ENCODE measurements at places on chromosomes 7 and 10.

GRCh38 chr10:113865901-113866300 lies 11.4 kb downstream of the NHLRC2 start:
- peak; percentile 5 for DNase-seq

DNA sequence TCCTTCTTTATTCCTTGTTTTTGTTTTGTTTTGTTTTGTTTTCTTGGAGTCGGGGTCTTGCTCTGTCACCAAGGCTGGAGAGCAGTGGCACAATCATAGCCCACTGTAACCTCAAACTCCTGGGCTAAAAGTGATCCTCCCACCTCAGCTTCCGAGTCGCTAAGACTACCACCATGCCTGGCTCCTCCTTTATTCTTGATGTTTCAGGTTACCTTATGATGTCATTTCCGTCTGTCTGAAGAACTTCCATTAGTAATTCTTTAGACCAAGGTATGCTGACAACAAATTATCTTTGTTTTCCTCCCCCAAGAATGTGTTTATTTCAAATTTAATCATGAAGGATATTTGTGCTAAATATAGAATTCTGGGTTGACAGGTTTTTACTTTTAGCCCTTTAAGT lies 18.1 kb upstream of the ATAD1 start:
- DNase-seq = no peak

GRCh38 chr10:117075064-117075463 lies 63.0 kb downstream of the VAX1 start:
- DNase-seq = no peak

GRCh38 chr10:8084799-8085198 lies 30.3 kb downstream of the GATA3 start:
- no peak for DNase-seq

DNA sequence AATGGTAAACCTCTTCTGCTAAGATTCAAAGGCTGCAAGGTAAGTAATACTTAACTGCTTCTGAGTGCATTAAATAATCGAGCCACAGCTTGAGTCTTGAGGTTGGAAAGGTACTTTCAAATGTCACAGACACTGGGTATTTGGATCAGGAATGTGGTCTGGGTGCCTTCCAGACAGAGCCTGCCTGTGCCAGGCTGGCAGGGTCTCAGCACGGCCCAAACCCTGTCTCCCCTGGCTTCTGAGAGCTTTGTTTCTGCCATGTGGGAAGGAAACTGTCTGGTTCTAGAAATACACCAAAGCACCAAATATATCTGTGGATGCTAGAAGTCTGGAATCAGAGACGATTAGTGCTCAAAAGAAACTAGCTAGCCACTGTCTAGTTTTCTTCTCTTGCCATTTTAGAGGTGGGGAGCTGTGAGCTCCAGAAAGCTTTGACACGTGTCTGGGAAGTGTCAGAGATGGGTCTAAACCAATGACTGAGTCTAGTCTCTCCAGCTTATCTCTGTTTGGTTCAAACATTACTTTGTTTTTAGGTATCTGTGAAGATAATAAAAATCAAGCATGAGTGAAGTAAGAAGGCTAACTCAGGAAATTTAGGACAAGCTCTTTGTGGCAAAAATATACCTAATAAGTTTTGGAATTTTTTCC lies 162.8 kb downstream of the CYP26A1 start:
- no peak for DNase-seq

GRCh38 chr7:36958111-36958733 lies 233.9 kb upstream of the AOAH start:
- no peak for DNase-seq

- no peak for DNase-seq
Observed at GRCh38 chr10:12179606-12180170, 16.0 kb downstream of the NUDT5 start.

GRCh38 chr7:138746073-138746472 lies 44.9 kb upstream of the SVOPL start:
- DNase-seq = no peak

DNA sequence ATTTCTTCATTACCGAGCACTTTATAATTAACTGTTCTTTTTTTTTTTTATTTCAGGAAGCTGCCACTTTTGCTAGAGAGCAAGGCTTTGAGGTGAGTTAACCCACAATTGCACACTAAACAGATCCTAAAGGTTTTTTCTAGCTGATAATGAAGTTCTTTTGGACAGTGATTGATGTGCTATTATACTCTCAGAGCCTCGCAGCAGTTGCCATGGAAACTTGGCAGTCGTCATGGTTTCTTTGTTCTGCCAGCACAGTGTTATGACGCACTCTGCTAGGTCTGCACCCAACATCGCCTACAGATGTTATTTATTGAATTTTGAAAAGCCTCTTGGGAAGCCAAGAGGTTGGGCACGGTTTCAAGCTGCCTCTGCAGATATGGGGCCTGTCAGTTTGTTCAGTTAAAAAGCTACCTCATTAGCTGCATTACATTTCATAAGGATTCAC lies 237.2 kb upstream of the KAT6B start:
- peak; percentile 97 for DNase-seq

GRCh38 chr10:15324611-15325010 lies 46.5 kb downstream of the FAM171A1 start:
- DNase-seq = no peak

GRCh38 chr7:55108401-55108800 lies 89.6 kb downstream of the EGFR start:
- no peak for DNase-seq

- DNase-seq = no peak
Observed at GRCh38 chr7:6533893-6534495, 17.3 kb downstream of the GRID2IP start.

DNA sequence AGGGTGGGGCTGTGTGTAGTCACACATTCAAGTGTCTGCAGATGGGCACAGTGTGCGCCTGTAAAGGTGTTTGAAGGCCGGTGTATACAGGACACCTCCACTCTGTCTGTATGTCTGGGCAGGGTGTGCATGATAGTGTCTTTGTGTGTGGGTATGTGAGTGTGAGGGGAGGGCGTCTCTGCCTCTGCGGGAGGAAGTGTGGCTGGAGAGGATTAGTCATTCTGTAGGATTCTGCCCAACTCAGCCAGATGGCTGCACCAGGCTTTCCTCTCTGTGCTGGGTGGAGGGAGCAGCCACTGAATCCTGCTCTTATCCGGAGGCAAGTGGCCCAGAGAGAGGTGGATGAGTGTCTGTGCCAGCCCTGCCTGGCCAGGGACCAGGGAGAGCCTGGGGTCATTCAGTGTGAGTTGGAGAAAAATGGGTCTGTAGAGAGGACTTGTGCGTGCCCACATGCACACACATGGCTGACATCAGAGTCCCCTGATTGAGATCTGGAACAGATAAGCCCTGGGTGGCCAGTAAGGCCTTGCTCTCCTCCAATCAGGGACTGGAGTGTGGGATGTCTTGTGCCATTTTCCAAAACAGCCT lies 1.7 kb downstream of the SFXN3 start:
- DNase-seq = peak; percentile 77

Measured in brain (organoid and tissue), 16 donors.